ENCODE measurements at places on chromosomes 4 and X.

DNA sequence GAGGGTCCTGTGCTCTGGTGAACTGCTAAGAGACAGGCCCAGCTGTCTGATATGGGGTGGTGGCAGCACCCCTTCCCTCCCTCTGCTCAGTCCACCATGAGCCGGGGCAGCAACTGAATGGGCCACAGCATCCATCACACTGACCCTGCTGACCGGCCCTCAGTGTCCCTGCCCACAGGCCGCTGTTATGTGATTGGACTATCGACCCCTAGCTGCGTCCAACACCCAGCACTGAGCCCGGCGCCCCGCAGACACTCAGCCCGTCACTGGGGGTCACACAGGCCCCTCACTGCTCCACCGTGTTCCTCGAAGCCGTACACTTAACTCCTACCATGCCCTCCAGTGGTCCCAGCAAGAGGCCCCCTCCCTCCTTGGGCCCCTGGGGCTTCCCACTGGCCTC, 88.8 kb upstream of the PSAPL1 start:
- DNase-seq: no peak

DNA sequence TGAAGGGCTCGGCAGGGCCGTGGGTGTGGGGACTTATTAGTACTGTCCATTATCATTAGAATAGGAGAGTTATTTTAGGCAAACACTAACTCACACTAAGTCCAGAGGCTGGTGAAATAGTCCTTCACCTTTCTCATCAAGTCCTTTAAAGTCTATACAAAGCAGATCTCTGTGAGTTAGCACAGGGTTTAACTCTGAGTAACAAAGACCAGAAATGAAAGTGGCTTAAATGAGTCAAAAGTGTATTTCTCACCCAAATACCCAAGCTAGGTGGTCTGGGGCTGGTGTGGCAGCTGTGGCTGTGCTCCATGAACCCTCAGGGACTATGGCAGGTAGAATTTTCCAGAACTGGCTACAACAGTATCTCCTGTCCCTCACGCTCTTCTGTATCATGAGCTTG, 263.2 kb downstream of the BCOR start:
- no peak for DNase-seq

DNA sequence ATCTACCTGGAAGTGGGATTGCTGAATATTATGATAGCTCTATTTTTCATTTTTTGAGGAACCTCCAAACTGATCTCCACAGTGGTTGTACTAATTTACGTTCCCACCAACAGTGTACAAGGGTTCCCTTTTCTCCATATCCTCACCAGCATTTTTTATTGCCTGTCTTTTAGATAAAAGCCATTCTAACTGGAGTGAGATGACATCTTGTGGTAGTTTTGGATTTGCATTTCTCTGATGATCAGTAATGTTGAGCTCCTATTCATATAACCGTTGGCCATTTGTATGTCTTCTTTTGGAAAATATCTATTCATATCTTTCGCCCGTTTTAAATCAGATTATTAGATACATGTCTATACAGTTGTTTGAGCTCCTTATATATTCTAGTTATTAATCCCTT, 101.8 kb downstream of the RASGEF1B start:
- no peak for DNase-seq

GRCh38 chr4:40536032-40536431, 93.6 kb downstream of the RBM47 start:
- no peak for DNase-seq

- no peak for DNase-seq
Observed at GRCh38 chrX:72205706-72206105, 24.1 kb downstream of the PIN4 start.

- DNase-seq: no peak
Observed at GRCh38 chrX:40440866-40441265, 139.9 kb upstream of the ATP6AP2 start.

DNA sequence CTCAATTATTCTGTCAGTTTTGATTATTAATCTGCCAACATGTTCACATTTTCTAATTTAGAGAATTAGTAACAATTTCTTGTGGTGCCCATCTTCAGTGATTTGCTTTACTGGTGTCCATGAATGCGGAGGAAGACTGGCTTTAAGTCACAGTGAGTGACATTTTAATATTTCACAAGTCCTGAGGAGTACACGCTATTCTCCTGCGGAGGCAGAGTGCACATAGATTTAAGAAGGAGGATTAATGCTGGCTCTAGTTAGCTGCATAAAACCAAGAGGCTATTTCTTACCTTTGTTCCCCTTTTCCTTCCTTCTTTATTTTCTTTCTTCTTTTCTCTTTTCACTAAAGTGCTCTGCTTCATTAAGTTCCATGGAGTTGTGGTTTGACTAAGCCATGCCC, 495.2 kb upstream of the IGFBP7 start:
- no peak for DNase-seq

GRCh38 chr4:87716371-87717265, 66.5 kb downstream of the DMP1 start:
- no peak for DNase-seq

- DNase-seq: no peak
Observed at GRCh38 chrX:57417827-57418226, 131.3 kb downstream of the FAAH2 start.

- no peak for DNase-seq
Observed at GRCh38 chr4:151692443-151692782, 68.4 kb downstream of the GATB start.

Measured in DMS153 (cell line).